ENCODE measurements at places on chromosomes 2 and 18. TPM values are rescaled to one million over a fixed set of nuclear protein-coding genes. Genes with fewer than 3 reads are reported as not detected.

Gene HPCAL1
- 68.7 TPM for polyA plus RNA-seq

Gene ITGAV
- polyA plus RNA-seq: 46.4 TPM

Gene TMEFF2
- polyA plus RNA-seq: 2.3 TPM

Gene CD226
- 1.6 TPM for polyA plus RNA-seq

Gene TUBA3E
- 0.09 TPM for polyA plus RNA-seq

Gene STPG4
- polyA plus RNA-seq: 0.18 TPM

Gene CYP1B1
- 3.0 TPM for polyA plus RNA-seq

Gene HOXD3
- polyA plus RNA-seq: 3.9 TPM

Gene TMEM178A
- 7.3 TPM for polyA plus RNA-seq

Gene DSEL
- 8.4 TPM for polyA plus RNA-seq

Gene NMUR1
- 1.8 TPM for polyA plus RNA-seq

Gene FLACC1
- polyA plus RNA-seq: 0.76 TPM

Gene VSNL1
- polyA plus RNA-seq: 0.70 TPM

Gene TUBB8B
- not detected for polyA plus RNA-seq

Gene SCN2A
- 2.4 TPM for polyA plus RNA-seq

Gene FBLN7
- 1.7 TPM for polyA plus RNA-seq

Gene GAREM2
- polyA plus RNA-seq: 2.4 TPM

Gene ALLC
- not detected for polyA plus RNA-seq

Gene METAP1D
- 11.4 TPM for polyA plus RNA-seq

Gene TWIST2
- 4.9 TPM for polyA plus RNA-seq

Measured in large intestine (tissue), 12 donors.